Activated T-cell treated with anti-CD3 and anti-CD28 coated beads, Interleukin-2, amount 50 U/mL, for 72 hours (primary cell): ENCODE measurements at places on chromosomes 3 and 15.

DNA sequence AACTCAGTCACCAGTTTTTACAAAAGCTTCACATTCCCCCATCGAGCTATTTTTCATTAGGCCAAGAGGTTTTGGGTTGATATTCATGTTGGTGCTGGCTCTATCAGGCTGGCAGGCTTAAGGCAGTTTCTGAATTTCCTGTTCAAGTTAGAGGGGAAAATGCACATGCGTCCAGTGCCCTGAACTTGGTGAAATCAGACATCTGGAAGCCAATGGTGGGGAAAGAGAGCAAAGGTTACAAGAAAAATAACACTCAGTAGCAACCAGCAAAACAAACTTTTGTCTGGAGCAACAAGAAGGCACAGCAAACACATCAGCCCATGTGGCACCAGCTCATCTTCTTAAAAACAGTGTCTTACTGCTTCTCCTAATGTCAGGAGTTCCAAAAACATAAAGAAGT, 155.6 kb upstream of the TSC22D2 start:
- H3K27me3 ChIP-seq: peaks cover 21% of the 10 kb centered on the region
- H3K4me1 ChIP-seq: no peaks in the 10 kb centered on the region
- no peak overlapping the region for H3K27ac ChIP-seq
- H3K4me3 ChIP-seq: no peak overlapping the region
- no peaks in the 10 kb centered on the region for H3K36me3 ChIP-seq

GRCh38 chr3:190972840-190973270, 110.4 kb upstream of the GMNC start:
- no peak overlapping the region for H3K4me3 ChIP-seq
- H3K36me3 ChIP-seq: no peaks in the 10 kb centered on the region
- no peaks in the 10 kb centered on the region for H3K4me1 ChIP-seq
- no peak overlapping the region for H3K27ac ChIP-seq
- no peaks in the 10 kb centered on the region for H3K27me3 ChIP-seq
- no peak for DNase-seq

DNA sequence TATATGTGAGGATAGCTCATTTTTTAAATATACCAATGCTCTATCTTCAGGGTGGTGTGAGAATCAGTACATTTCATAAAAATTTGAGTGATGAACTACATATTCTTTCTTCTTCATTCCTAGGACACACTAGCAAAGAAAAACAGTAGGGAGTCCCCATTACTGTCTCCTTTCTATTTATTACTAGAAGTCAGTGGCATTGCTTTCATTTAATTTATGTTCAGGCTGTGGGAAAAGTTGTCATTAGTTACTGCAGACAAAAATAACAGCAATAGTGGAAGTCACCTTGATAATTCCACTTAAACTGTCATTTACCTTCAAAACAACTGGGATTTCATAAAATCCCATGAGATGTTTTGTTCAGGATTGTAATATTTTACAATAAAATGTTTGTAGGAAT, 446.4 kb downstream of the GBE1 start:
- no peak for DNase-seq
- no peaks in the 10 kb centered on the region for H3K4me1 ChIP-seq
- no peak overlapping the region for H3K27ac ChIP-seq
- H3K36me3 ChIP-seq: no peaks in the 10 kb centered on the region

DNA sequence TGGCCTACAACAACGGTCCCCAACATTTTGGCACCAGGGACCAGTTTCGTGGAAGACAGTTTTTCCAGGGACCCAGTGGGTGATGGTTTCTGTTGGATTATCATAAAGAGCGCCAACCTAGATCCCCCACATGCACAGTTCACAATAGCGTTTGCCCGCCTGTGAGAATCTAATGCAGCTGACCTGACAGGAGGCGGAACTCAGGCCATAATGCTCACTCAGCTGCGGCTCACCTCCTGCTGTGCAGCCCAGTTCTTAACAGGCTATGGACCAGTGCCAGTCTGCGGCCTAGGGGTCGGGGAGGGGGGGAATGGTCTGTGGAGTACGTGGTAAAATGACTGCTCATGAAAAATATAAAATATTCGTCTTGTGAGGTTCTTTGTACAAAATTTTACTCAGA, 518.5 kb upstream of the CADM2 start:
- H3K4me1 ChIP-seq: no peaks in the 10 kb centered on the region
- H3K27ac ChIP-seq: no peak overlapping the region
- no peaks in the 10 kb centered on the region for H3K36me3 ChIP-seq
- DNase-seq: no peak
- no peaks in the 10 kb centered on the region for H3K27me3 ChIP-seq
